Panc1 (cell line): ENCODE measurements at places on chromosomes 6 and 20. TPM values are rescaled to one million over a fixed set of nuclear protein-coding genes. Genes with fewer than 3 reads are reported as not detected.
A peak's percentile ranks its signal among the peaks of the same experiment; 100 is the strongest.

Gene CLVS2
- total RNA-seq: 1.1 TPM

Gene C4B
- total RNA-seq: 8.8 TPM

- H3K27ac ChIP-seq: no peak overlapping the region
- H3K27me3 ChIP-seq: no peaks in the 10 kb centered on the region
- no peaks in the 10 kb centered on the region for H3K4me1 ChIP-seq
- DNase-seq: no peak
- H3K4me3 ChIP-seq: no peak overlapping the region
Observed at GRCh38 chr20:23106271-23106851, 20.2 kb upstream of the CD93 start.

Gene CPNE5
- 0.44 TPM for total RNA-seq

Gene PNPLA1
- not detected for total RNA-seq

- H3K36me3 ChIP-seq: no peaks in the 10 kb centered on the region
- no peak overlapping the region for H3K27ac ChIP-seq
- DNase-seq: no peak
- peaks cover 7% of the 10 kb centered on the region; the same call in 1 of the 2 replicates for H3K27me3 ChIP-seq
- no peaks in the 10 kb centered on the region for H3K4me1 ChIP-seq
Observed at GRCh38 chr6:41164551-41165120, 1.7 kb upstream of the TREM2 start.

GRCh38 chr6:44480097-44480541 lies 92.6 kb downstream of the CDC5L start:
- H3K36me3 ChIP-seq: no peaks in the 10 kb centered on the region
- H3K27me3 ChIP-seq: no peaks in the 10 kb centered on the region
- H3K27ac ChIP-seq: no peak overlapping the region
- no peak for DNase-seq

DNA sequence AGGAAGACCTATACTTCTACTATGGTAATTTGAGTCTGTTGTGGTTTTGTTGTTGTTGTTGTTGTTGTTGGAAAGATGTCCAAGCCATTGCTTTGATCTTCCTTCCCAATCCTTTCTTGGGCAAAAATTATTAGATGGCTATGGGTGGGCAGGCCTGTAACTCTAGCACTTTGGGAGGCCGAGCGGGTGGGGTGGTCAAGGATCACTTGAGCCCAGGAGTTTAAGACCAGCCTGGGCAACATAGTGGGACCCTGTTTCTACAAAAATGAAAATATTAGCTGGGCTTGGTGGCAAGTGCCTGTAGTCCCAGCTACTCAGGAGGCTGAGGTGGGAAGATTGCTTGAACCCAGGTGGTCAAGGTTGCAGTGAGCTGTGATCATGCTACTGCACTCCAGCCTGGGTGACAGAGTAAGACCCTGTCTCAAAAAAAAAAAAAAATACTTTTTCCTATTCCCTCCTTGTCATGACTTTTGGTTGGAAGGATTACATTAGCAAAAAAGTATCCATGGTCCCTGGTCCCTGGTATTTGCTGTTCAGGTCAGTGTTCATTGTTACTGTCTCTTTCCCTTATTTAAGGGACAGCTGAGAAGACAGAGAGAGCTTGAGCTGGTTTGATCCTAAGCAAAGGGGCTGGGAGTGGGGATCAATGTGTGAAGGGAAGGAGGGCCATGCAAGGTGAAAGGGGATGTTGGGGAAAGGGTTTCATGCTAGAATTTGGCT lies 11.7 kb downstream of the NEU1 start:
- no peak overlapping the region for H3K4me3 ChIP-seq
- H3K36me3 ChIP-seq: no peaks in the 10 kb centered on the region
- peak overlapping the region; percentile 71 for H3K27ac ChIP-seq
- DNase-seq: no peak
- H3K4me1 ChIP-seq: peaks cover 5% of the 10 kb centered on the region; the same call in 1 of the 2 replicates
- H3K27me3 ChIP-seq: no peaks in the 10 kb centered on the region
